ENCODE measurements at places on chromosomes 2 and 18.

GRCh38 chr2:187115627-187116026 lies 266.7 kb upstream of the ZSWIM2 start:
- H3K27ac ChIP-seq, result no peak overlapping the region
- H3K4me3 ChIP-seq, result no peak overlapping the region
- no peaks in the 10 kb centered on the region for H3K4me1 ChIP-seq
- no peaks in the 10 kb centered on the region for H3K27me3 ChIP-seq
- H3K36me3 ChIP-seq, result no peaks in the 10 kb centered on the region

DNA sequence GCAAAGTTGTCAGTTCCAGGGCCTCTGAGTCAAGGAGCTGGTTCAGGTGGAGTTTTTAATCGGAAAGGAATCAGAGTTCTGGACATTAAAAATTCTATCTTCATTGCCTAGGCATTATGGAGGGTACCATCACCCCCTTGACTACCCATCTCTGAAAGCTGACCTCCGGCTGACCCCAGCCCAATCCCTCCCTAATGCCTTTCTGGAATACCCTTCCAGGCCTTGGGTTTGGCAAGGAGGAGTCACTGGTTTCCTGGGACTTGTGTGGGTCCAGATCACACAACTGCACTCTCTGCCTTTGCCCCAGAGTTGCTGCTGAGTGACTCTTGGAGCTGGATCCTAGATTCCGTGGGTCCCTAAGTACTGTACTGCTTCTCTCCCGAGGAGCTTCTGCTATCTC lies 1.0 kb upstream of the OSR1 start:
- H3K4me1 ChIP-seq, result peaks cover 17% of the 10 kb centered on the region
- no peaks in the 10 kb centered on the region for H3K27me3 ChIP-seq
- peak overlapping the region; percentile 96 for H3K27ac ChIP-seq
- no peak for DNase-seq

DNA sequence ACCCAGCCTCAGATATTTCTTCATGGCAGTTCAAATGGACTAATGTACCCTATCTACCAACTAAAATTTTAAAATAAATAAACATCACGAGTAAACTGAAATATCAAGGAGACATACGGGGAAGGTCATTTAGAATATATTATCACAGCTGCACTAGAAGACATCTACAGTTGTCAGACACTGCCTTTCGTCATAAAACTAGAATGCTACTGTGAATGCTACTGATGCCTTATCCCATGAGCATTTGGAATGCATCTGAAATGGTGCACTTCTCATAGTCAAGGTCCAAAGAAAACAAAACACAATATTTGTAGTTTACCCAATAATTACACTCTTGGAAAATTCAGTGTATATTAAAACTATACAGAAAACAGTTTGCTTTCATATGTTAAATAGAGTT lies 165.2 kb downstream of the MREG start:
- H3K4me3 ChIP-seq, result no peak overlapping the region
- no peaks in the 10 kb centered on the region for H3K36me3 ChIP-seq
- H3K27ac ChIP-seq, result no peak overlapping the region
- H3K27me3 ChIP-seq, result no peaks in the 10 kb centered on the region
- DNase-seq, result no peak

DNA sequence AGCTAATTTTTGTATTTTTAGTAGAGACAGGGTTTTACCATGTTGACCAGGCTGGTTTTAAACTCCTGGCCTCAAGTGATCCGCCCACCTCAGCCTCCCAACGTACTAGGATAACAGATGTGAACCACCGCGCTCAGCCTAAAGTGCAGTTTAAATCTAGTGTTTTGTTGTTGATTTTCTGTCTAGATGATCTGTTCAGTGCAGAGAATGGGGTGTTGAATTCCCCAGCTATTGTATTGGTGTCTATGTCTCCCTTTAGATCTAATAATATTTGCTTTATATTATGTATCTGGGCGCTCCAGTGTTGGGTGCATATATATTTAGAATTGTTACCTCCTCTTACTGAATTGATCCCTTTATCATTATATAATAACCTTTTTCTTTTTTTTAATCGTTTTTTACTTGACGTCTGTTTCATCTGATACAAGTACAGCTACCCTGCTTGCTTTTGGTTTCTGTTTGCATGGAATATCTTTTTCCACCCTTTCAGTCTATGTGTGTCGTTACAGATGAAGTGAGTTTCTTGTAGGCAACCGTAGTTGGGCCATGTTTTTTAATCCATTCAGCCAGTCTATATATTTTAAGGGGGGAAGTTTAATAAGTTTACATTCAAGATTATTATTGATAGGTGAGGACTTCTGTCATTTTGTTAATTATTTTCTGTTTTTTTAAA lies 34.3 kb downstream of the GALM start:
- H3K4me3 ChIP-seq, result no peak overlapping the region
- H3K36me3 ChIP-seq, result no peaks in the 10 kb centered on the region
- H3K27me3 ChIP-seq, result no peaks in the 10 kb centered on the region
- no peak overlapping the region for H3K27ac ChIP-seq

DNA sequence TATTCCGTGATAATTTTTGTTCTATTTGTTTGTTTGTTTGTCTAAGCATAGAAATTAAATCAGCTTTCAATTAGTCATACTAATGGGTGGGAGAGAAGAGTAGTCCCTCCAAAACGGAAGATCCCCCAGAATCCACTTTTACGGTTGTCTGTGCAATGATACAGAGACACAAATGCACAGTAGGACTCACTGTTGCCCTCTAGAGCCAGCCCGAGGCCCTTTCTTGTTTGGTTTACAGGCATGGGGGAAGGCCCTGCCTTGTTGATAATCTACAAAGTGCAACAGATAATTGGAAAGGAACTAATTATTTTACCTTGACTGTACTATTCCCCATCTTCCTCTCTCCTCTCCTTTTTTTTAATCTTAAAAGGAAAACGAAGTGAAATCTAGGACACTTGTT lies 121.1 kb downstream of the ACOXL start:
- H3K27me3 ChIP-seq, result no peaks in the 10 kb centered on the region
- peak; percentile 56 for DNase-seq
- no peaks in the 10 kb centered on the region for H3K36me3 ChIP-seq
- no peaks in the 10 kb centered on the region for H3K4me1 ChIP-seq
- H3K27ac ChIP-seq, result no peak overlapping the region

GRCh38 chr2:169768262-169768995 lies 30.2 kb upstream of the SSB start:
- H3K36me3 ChIP-seq, result no peaks in the 10 kb centered on the region
- peak overlapping the region; percentile 51 for H3K4me3 ChIP-seq
- no peaks in the 10 kb centered on the region for H3K27me3 ChIP-seq
- DNase-seq, result no peak
- H3K27ac ChIP-seq, result no peak overlapping the region

DNA sequence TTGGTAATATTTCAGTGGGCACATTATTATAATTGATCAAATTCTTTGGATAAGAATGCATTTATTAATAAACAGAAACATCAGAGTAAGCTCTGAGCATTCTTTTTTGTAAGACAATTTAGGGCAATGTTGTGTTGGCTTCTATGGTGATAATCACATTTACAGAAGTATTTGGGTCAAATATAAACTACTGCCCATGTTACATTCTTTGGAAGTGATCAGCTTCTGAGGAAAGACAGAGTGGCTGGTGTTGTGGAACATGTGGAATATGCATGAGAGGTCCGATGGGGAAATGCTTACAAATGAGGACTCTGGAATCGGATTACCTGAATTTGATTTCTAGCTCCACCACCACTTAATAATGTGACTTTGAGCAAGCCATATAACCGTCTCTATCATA lies 19.4 kb downstream of the SERPINB13 start:
- H3K4me1 ChIP-seq, result no peaks in the 10 kb centered on the region
- H3K27ac ChIP-seq, result no peak overlapping the region
- no peaks in the 10 kb centered on the region for H3K36me3 ChIP-seq
- no peak overlapping the region for H3K4me3 ChIP-seq
- no peak for DNase-seq

GRCh38 chr2:238280083-238280825 lies 8.2 kb downstream of the PER2 start:
- peaks cover 6% of the 10 kb centered on the region for H3K4me1 ChIP-seq
- H3K36me3 ChIP-seq, result peaks cover 37% of the 10 kb centered on the region
- no peaks in the 10 kb centered on the region for H3K27me3 ChIP-seq
- no peak overlapping the region for H3K4me3 ChIP-seq
- no peak for DNase-seq

- no peak overlapping the region for H3K4me3 ChIP-seq
- H3K27ac ChIP-seq, result no peak overlapping the region
- H3K4me1 ChIP-seq, result no peaks in the 10 kb centered on the region
These were observed 219.6 kb upstream of the RAB12 start for GRCh38 chr18:8389391-8390340.

DNA sequence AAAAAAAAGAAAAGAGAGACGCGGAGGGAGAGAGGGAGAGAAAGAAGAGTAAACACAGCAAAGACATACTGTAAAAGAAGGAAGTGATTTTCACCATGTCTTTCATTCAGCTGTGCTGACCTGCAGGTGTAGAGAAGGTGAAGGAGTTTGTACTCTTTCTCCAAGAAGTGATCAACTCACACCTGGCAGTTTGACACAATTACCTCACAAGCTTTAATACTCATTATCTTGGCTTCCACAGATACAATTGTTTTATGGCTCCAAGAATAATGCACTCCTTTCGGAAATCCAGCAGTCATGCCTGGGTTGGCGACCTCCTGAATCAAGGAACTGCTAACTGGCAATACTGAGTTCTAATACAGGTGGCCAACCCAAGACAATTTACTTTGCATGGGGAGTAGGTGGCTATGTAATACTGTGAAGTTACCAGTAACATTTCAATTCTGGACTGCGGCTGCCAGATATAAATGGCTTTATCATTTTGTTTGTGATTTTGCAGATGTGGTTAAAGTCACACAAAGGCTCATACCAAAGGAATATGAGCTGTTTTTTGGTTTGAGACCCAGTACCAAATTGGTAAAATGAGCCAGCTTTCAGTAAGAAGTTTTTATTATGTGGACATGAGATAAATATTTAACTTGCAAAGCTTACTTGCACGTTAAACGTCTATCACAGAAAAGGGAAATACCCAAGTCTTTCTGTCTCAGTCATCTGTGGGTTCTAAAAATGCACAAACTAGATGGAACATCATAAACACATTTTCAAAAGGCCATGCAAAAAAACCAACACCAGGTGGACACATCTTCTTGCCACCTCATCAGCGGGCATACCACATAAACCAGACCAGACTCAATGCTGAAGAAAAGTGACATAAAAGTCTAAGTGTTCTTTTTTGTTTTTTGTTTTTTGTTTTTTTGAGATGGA lies 69.3 kb downstream of the NCKAP5 start:
- H3K36me3 ChIP-seq, result no peaks in the 10 kb centered on the region
- no peak overlapping the region for H3K4me3 ChIP-seq
- H3K27ac ChIP-seq, result no peak overlapping the region
- H3K4me1 ChIP-seq, result no peaks in the 10 kb centered on the region

DNA sequence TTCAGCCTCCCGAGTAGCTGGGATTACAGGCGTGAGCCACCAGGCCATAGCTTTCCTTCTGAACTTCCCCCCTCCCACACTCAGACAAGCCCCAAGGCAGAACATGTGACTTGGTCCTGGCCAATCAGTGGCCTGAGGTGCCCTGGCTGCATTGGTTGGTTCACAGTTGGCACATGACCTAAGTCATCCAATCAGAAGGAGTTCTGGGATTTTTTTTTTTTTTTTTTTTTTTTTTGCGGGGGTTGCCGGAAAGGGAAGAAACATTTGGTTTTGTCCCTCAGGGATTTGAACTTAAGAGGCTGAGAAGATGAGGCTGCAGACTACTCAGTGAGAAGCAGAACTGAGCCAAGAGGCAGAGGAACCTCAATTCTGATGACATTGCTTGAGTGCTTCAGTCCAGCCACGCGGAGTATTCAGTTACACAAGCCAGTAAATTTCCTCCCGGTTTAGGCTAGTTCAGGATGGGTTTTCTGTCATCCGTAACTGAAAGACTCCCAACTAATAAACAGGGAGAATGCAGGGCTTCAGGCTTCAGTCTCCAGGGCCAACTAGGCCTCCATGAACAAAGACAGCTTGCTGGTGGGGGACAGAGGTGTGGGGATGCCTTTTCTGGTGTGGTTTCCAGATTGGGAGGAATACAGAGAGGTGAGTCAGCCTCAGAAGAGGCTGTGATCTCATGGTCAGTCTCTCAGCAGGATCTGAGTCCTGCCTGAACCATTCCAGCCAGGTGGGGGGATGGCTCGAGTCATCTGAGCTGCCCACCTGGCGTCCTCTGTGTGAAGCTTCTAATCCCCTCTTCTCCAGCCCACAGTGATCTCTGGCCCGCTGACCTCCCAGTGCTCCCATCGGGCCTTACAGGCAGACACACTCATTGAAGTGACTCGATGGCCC lies 9.2 kb downstream of the PTMA start:
- DNase-seq, result no peak
- H3K27ac ChIP-seq, result peak overlapping the region; percentile 83
- H3K4me3 ChIP-seq, result no peak overlapping the region
